ENCODE measurements at places on chromosomes 13 and 19.
A peak's percentile ranks its signal among the peaks of the same experiment; 100 is the strongest.

GRCh38 chr19:13764101-13764807 lies at the start of gene MRI1:
TSS of gene MRI1 (plus strand) at chr19:13764522. CDS start at chr19:13764589, 67 bp downstream.
- DNase-seq: no peak

DNA sequence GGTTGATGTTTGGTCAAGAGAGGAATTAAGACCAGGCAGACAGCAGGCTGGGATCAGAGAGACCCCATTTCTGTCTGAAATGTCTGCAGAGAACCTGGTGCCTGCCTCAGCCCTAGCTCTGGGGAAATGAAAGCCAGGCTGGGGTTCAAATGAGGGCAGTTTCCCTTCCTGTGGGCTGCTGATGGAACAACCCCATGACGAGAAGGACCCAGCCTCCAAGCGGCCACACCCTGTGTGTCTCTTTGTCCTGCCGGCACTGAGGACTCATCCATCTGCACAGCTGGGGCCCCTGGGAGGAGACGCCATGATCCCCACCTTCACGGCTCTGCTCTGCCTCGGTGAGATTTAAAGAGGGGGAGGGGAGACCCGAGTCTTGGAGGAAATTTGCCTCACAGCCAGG lies at the start of gene LILRB4:
TSS of gene LILRB4 (plus strand) at position 256 of the 400 bp plus-strand sequence. CDS start at position 305, 49 bp downstream.
- DNase-seq: no peak

DNA sequence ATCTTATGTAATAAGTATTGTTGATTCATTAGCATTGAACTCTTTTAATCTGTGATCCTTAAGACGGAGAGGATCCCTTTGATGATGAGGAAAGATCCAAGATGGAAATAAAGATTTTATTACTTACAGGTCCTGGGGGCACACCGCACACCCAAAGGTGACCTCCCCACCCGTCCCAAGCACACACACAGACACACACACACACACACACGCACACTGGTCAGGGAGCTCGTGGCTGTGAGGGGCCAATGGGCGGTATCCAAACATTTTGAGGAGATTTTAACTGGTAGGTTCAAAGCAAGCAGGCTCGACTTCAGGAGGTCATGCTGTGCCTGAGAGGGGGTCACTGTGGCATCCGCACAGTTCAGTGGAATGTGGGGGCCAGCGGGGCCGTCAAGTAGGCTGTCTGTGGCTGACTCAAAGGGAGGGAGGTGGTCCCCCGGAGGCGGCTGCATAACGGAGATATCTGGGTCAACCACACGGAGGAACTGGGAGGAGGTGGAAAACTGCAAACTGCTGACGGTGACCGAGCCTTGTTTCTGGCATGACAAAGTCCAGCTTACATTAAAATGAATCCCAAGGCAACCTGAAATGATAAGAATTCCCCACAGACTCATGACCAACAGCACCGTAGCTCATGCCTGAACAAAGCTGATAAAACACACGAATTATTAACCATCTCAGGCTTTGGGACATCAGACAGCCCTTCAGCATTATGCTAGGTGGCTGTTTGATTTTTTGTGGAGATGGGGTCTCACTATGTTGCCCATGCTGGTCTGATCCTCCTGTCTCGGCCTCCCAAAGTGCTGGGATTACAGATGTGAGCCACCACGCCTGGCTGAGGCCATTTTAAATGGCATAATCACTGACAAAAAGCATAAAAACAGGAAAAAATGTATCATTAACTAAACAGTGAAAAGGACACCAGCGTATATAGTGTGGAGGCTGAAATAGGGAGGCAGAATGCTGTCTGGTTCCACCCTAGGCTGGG lies 20.9 kb upstream of the SIGLEC11 start:
- no peak for DNase-seq

GRCh38 chr13:97223711-97224541 lies 1.8 kb downstream of the MBNL2 start:
- peak; percentile 53 for DNase-seq

Measured in NCI-H1417 treated with DMSO at 0.1 percent for 48 hours (cell line).